ENCODE measurements at places on chromosomes 13 and 19.

DNA sequence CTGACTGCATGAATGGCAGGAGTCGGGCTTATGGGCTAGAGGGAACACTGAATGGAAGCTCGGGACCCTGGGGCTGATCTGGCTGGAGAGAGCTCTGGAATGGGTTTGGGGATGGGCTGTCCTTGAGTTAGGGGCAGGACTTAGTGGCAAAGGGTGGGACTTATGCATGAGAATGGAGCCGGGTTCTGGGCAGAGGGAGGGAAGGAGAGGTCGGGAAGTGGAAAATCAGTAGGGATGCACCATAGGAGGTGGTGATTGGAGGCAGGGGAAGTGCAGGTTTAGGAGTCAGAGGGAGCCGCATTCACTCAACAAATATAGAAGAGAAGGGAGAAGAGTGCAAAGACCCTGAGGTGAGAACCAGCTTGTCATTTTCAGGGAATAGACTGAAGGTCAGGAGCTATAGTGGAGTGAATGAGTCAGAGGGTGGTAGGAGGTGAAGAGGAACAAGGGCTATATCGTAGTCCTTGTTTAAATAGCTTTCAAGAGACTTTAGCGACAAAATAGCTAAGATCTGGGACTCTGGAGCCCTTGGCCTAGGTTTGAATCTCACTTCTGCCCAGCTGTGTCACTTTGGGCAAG lies 748 bp downstream of the RAB4B start:
- DNase-seq: no peak

DNA sequence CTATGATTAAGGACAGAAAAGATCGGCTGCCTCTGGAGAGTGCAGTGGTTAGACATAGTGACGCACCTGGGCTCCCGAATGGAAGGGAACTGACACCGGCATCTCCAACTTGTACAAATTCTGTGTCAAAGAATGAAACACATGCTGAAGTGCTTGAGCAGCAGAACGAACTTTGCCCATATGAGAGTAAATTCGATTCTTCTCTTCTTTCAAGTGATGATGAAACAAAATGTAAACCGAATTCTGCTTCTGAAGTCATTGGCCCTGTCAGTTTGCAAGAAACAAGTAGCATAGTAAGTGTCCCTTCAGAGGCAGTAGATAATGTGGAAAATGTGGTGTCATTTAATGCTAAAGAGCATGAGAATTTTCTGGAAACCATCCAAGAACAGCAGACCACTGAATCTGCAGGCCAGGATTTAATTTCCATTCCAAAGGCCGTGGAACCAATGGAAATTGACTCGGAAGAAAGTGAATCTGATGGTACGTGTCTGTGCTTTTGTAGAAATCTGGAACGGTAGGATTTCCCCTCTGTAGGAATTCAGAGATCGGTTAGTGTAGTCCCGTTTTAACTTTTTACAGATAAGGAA lies 16.9 kb downstream of the ERCC5 start:
- DNase-seq: no peak

GRCh38 chr19:9146882-9147281 lies 6.7 kb downstream of the ZNF317 start:
- DNase-seq: no peak

DNA sequence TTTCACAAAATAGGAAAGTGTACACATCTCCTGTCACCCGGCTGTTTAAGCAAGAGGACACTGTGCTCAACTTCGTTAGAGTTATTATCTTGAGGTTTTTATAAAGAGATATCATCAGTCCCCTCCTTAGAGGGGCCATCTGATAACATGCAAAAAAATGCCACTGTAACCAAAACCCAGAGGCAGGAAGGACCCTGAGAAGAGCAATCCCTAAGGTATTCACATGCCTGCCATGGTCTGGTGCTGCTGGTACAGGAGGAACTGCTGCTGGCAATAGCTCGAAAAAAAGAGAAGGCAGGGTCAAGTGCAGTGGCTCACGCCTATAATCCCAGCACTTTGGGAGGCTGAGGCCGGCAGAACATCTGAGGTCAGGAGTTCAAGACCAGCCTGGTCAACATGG lies 12.8 kb upstream of the CEACAM3 start:
- DNase-seq: no peak

DNA sequence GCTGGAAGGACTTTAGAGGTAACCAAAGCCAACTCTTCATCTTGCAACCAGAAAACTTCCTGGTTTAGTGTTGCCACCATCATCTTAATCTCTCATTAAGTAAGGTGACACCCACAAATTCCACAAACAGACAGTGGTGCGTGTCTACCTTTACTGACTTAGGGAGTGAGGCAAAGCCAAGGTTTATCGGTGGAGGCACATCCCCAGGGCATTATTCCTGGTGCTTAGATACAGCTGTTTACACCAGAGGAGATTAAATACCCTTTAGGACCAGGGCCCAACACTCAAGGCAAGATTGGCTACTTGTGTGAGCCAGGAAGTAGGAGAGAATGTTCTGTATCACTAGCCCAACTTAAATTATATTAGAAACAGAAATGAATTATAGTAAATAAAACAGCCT lies 9.5 kb downstream of the STOML3 start:
- DNase-seq: no peak

- peak; percentile 55 for DNase-seq
Observed at GRCh38 chr13:26324867-26325266, 70.9 kb downstream of the CDK8 start.

- DNase-seq: no peak
Observed at GRCh38 chr13:41494202-41494601, 36.9 kb downstream of the RGCC start.

GRCh38 chr19:38505958-38506357 lies 72.5 kb downstream of the RYR1 start:
- no peak for DNase-seq

DNA sequence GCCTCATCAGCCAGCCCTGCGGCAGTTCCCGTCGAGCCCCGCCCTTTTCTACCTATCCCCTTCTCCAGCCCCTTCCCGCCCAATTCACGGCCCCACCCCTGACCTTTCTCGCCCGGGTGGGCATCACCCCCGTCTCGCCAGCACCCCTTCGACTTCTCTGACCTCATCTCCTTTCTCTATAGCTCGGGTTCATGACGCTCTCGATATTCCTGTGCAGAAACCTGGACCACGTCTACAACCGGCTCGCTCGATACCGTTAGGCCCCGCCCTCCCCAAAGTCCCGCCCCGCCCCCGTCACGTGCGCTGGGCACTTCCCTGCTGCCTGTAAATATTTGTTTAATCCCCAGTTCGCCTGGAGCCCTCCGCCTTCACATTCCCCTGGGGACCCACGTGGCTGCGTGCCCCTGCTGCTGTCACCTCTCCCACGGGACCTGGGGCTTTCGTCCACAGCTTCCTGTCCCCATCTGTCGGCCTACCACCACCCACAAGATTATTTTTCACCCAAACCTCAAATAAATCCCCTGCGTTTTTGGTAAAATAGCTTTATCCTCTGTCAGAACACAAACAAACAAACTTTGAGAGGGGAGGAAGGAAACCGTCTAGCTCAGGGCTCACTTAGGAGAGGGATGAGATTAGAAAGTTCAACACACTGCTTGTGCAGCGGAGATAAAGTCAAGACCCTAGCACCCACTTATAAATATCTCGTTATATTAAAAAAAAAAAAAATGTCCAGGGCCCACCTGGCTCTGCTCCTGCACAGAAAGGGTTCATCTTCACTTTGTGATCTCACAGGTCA lies 5.1 kb downstream of the CD37 start:
- DNase-seq: no peak
